Sigmoid colon (tissue), 7 donors: ENCODE measurements at places on chromosomes 12 and 14. TPM values are rescaled to one million over a fixed set of nuclear protein-coding genes. Genes with fewer than 3 reads are reported as not detected.

CCDC198 gene
- not detected for total RNA-seq

SIX6 gene
- total RNA-seq: not detected

TMPRSS12 gene
- total RNA-seq: not detected

GRCh38 chr12:110928700-110929099 is 8.3 kb upstream of the MYL2 start:
- H3K4me1 ChIP-seq: no peaks in the 10 kb centered on the region
- H3K27me3 ChIP-seq: no peaks in the 10 kb centered on the region
- no peak overlapping the region for H3K27ac ChIP-seq
- no peak overlapping the region for H3K4me3 ChIP-seq

DNA sequence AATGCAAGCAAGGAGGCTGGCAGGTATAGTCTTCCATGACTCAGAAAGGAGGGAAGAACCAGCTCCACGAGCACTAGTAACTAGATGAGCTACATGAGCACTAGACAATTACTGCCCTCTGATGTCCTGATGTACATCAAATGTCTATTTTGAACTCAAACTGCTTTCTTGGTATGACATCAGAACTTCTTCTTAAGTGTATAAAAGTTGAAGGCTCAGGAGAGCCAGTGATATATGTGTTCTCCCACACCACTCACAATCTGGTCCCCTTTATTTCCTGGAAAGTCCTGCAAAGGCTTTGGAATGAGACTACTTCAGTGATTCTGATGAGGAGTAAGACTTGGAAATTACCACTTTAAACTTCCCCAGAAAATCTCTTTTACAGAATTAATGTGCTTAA is 18.5 kb upstream of the DHRS7 start:
- no peak for DNase-seq
- peak overlapping the region; percentile 4 for H3K4me3 ChIP-seq
- H3K4me1 ChIP-seq: peaks cover 26% of the 10 kb centered on the region
- H3K27ac ChIP-seq: peak overlapping the region; percentile 48
- no peaks in the 10 kb centered on the region for H3K36me3 ChIP-seq
- H3K27me3 ChIP-seq: no peaks in the 10 kb centered on the region

GRCh38 chr12:60231303-60231702 is 635.5 kb downstream of the SLC16A7 start:
- H3K4me1 ChIP-seq: no peaks in the 10 kb centered on the region
- no peak overlapping the region for H3K27ac ChIP-seq
- H3K4me3 ChIP-seq: no peak overlapping the region
- no peak for DNase-seq

DNA sequence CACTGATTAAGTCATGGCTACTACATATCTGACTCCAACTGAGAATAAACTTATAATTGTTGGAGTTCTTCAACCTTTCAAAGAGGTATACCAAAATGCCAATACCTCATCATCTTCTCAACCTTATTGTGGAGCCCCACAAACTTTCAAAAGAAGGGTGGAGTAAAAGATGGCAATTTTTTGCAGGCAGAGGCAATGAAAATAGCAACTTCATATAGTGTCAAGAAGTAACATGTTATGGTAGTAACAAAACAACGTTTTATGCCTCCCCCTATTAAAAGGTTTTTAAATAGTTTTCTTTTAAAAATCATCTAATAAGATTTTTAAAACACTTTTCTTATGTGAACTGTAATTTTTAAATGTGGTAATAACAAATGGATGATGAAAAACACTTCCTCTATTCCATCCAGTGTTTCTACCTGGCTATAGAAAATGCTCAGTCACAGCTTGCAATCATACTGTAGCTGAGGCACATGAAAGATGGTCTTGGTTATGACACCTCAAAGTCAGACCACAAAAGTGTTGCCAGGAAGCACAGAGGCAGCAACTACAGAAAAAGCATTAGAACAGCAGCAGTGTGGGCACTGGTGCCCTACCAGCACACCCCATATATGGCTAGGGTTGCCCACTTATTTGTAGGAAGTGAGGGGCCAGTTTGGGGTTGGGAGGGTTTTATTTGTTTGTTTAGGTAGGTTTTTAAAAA is 7.0 kb downstream of the PPP1R12A start:
- peak overlapping the region; percentile 99 for H3K27ac ChIP-seq
- no peaks in the 10 kb centered on the region for H3K27me3 ChIP-seq
- H3K36me3 ChIP-seq: no peaks in the 10 kb centered on the region
- no peak for DNase-seq
- no peak overlapping the region for H3K4me3 ChIP-seq
- H3K4me1 ChIP-seq: peaks cover 68% of the 10 kb centered on the region

GRCh38 chr12:107356266-107356936 is 263.1 kb upstream of the CRY1 start:
- no peak overlapping the region for H3K4me3 ChIP-seq
- no peaks in the 10 kb centered on the region for H3K27me3 ChIP-seq
- no peak overlapping the region for H3K27ac ChIP-seq
- H3K4me1 ChIP-seq: peaks cover 26% of the 10 kb centered on the region
- no peaks in the 10 kb centered on the region for H3K36me3 ChIP-seq

GRCh38 chr12:53062011-53062961 is 12.4 kb downstream of the TNS2 start:
- peak overlapping the region; percentile 66 for H3K27ac ChIP-seq
- H3K27me3 ChIP-seq: no peaks in the 10 kb centered on the region
- H3K36me3 ChIP-seq: peaks cover 15% of the 10 kb centered on the region
- H3K4me3 ChIP-seq: no peak overlapping the region
- DNase-seq: no peak
